ENCODE measurements at places on chromosomes 5 and 9.

- DNase-seq: no peak
Observed at GRCh38 chr9:134413890-134414623, 87.8 kb downstream of the RXRA start.

DNA sequence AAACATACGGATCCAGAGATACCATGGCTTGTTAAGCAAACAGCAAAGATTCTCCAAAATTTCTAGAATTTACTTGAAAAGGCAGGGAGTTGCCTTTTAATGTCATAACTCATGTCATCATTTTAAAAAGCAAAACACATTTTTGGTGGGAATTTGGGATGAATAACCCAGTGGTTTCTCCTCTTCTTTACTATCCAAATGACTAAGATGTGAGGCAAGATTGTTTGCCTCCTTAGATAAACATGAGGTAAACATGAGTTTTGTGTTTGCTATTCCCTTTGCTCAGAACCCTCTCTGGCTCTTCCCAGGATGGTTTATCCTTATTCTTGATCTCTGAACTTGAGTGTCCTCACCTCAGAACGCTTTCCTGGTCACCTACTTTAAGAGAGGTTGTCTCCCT, 267.0 kb downstream of the EBF1 start:
- no peak for DNase-seq

GRCh38 chr5:172380301-172380986, 73.9 kb downstream of the SH3PXD2B start:
- no peak for DNase-seq

DNA sequence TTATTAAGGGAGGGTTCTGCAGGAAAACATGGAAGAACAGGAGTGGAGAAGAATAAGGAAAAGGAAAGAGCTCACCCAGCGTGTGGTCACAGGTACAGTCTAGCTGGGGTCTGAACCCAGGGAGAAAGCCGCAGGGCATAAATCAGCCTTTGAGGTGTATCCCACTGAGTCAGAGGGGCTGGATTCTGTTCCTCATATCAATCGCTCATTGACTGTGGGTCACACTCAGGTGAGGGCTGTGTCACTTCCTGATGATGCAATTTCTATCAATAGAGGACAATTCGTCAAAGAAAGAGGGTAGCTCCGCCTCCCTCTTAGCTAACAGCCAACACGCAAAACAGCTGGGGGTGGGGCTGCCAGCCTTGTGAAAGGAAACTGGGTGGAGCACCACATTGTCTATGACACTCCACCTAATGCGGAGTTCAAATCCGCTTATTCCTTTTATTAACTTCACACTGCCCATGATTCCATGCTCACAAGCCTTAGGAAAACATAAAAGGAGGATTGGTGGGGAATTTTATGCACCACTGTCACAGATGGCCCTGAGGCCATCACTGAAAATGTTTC, 176.2 kb downstream of the ICE1 start:
- DNase-seq: no peak

- DNase-seq: no peak
Observed at GRCh38 chr5:96901384-96901783, 25.1 kb downstream of the ERAP2 start.

DNA sequence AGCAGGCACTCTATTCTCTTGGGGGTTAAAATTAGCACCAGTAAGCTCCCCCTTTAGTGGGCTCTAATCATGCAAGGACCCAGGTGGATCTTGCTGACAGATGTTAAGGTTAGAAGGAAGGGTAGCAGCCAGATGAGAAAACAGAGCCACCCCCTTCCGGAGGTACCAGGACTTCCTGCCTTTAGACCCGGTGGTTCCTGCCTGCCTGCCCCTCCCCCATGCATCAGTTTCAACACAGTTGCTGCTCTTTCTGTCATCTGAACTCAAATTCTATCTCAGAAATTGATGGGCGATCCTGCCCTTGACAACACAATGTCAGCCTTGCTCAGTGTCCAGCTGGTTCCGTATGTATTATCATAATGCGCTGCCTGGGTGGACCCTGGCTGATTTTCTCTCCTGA, 287.3 kb downstream of the EBF1 start:
- peak; percentile 63 for DNase-seq

DNA sequence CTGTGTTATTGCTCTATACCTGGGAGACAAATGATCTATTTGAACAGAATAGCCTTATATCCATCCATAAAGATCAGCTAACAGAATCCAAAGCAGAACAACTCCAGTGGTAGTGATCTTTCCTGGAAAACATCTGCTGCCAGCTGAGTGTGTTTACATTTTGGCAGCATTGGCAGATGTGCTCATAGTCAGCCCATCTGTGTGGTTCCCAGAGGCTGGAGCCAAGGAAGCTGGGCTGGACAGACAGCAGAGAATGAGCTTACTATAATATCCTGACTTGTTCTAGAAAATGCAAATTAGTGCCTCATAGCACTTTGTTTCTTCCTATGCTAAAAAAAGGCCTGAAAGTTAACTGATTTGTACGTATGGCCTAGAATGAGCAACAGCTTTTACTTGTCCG, 99.7 kb downstream of the ST8SIA4 start:
- no peak for DNase-seq

GRCh38 chr5:42542106-42542505, 118.9 kb downstream of the GHR start:
- no peak for DNase-seq

- no peak for DNase-seq
Observed at GRCh38 chr5:31196309-31196708, 2.8 kb downstream of the CDH6 start.

DNA sequence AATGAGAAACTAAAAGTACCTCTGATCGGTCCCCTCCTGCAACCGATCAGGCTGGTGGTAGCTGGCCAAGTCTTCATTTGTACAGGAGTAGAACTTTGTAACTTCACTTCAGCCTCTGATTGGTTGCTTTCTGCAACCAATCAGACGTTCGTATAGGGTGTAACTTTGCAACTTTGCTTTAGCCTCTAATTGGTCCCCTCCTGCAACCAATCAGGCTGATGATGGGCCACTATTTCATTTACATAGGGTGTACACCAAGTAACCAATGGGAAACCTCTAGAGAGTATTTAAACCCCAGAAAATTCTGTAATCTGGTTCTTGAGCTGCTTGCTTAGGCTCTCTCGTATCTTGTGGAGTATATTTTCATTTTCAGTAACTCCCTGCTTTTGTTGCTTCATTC, 445.5 kb downstream of the MED10 start:
- no peak for DNase-seq

- no peak for DNase-seq
Observed at GRCh38 chr5:159844267-159845121, 71.8 kb upstream of the ADRA1B start.

GRCh38 chr9:36040271-36040925, 3.7 kb downstream of the RECK start:
- DNase-seq: no peak

DNA sequence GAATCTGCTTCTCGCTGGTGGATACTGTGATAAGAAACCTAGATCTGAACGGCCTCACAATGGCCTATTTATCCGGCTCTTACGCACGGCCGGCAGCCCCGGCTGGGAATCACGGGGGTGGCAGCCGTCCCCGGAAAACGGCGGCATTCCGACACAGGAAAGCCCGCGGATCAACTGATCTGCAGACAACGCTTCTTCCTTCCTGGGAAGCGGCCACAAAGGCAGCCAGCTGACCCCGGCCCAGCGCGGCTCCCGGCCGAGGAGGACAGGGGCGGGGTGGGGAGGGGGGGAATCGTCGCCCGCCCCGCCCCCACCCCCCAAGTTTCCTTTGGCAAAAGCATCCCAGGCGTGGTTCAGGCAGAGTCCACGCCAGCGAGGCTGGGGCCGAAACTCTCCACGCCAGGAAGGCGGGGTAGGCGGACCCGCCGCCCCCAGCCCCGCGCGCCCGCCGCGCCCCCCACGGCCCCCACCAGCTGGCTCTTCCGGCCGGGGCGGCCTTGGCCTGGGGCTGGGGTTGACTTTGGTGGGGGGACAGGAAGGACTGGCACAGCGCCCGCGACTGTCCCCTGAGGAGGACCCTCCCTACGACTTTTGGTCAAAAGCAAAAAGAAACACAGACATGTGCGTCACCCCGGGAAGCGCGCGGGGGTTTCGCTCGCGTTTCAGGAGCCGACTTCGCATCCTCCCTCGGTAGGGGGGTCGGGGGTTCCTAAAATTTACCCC, 247.7 kb upstream of the ANKRD55 start:
- DNase-seq: peak; percentile 62

- no peak for DNase-seq
Observed at GRCh38 chr9:7186175-7186574, 428.4 kb downstream of the KDM4C start.

DNA sequence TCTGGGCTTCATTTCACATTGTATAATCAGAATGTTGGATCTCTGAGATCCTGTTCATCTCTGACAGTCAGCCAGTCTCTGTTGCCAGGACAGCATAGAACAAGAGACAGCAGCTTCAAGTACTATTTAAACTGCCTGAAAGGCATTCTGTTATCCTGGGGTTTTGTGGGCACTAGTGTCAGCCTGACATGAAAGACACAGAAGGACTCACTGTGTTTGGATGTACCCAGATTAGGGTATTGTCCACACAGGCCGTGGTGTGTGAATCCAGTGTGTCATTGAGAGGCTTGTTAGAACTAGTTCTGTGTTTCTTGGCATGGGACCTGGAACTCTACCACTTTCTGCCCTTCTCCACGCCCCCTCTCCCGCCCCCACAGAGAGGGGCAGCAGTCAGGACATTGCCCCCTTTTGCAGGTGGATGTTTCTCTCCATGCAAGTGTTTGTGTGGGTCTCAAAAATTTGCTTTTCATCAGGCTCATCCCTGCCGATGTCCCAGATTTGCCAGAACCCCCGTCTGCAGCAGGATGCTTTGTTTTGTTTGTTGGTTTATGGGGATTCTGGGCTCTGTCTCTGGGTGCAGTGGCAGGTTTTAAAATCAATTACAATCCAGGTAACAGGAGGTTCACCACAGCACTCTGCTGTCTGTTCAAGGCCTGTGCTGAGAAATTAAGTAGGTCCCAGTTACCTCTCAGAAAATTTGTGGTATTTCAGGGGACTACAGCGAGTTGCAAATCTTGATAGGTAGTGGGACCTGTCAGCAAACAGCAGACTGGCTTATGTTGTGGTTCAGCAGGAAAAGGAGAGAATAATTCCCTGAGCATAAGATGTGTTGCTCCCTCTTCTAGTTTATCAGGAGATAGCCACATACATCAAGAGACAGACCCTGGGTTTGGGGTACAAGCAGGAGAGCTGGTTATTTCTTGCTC, 144.6 kb downstream of the DOCK2 start:
- DNase-seq: no peak

GRCh38 chr5:116669261-116670031, 94.8 kb upstream of the SEMA6A start:
- DNase-seq: no peak

DNA sequence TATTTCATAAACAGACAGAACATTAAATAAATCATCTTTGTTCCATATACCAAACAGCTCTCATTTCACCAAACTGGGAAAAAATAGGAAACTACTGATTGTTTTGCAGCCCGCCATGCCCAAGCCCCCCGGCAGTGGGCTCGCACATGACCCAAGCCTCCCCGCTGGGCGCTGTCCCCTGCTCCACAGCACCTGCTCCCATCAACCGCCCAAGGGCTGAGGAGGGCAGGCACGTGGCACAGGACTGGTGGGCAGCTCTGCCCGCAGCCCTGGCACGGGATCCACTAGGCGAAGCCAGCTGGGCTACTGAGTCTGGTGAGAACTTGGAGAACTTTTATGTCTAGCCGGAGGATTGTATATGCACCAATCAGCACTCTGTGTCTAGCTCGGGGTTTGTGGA, 554.8 kb upstream of the CCNG1 start:
- DNase-seq: no peak

DNA sequence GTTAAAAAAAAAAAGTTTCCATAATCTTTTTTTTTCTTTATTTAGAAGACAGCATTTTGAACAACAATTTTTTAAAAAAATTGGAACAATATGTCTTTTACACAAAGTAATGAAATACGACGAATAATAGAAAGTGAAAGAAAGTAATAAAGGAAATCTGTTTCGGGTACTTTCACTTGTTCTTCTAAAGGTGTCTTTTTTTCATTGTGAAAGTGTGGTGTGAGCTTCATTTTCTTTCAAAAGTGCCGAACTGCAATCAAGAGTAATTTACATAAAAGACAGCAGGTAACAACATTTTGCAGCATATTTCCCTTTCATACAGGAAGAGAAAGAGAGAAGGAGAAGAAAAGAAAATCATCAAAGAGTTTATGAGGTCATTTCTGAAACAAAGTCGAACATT, 159.7 kb upstream of the CDH12 start:
- DNase-seq: no peak

- DNase-seq: no peak
Observed at GRCh38 chr5:126746290-126746689, 30.6 kb upstream of the LMNB1 start.

DNA sequence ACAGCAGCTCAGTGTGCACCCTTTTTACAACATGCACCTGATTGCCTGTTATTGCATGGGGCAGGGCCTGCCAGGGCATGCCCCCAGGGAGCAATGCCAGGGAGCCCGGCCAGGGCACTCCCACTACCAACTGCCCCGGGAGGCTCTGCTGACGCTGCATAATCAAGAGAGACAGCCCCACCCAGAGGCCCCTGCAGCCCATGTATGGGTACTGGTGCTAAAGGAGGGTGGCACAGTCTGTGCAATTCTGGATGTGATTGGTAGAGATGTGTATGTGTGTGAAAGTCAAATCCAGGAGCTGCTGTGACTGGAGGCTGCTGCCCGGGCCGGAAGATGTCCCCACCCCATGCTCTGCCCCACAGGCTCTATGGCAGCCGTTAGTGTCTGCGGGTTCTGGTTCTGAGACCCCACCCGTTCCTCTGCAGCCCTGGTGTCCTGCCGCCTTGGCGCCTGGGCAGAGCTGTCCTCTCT, 3.9 kb upstream of the NEURL1B start:
- peak; percentile 9 for DNase-seq

GRCh38 chr5:172529896-172530295, 75.6 kb upstream of the SH3PXD2B start:
- DNase-seq: no peak

DNA sequence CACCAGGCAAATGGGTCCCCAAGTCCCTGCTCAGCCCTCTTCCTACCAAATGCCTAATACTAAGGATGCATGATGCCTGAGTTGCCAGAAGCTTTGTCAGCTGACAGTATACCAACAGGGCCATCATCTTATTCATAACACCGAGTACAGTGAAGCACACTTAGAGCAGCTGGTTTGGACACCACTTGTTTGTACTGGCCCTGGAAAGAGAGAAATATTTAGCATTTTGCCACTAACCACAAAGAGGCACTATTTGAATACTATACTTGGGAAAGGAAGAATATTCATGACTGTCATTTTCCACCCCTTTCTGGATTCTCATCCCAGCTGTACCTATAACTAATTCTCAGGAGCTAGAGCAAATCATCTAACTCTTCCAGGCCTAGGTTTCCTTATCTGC, 364.4 kb upstream of the KIF2A start:
- DNase-seq: no peak

- DNase-seq: no peak
Observed at GRCh38 chr5:72623936-72624335, 116.7 kb upstream of the ZNF366 start.

DNA sequence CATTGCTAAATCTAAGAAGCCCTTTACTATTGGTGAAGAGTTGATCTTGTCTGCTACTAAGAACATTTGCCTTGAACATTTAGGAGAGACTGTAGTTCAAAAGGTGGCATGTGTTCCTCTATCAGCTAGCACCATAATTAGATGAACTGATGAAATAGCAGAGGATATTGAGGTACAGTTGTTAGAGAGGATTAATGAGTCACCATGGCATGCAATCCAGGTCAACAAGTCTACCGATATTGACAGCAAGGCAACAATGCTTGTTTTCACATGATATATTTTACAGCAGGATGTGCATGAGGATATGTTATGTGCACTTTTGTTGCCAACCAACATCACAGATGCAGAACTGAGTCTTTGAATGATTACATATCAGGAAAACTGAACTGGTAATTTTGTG, 134.3 kb upstream of the CDH9 start:
- no peak for DNase-seq
